ENCODE measurements at places on chromosomes 5 and 9.

DNA sequence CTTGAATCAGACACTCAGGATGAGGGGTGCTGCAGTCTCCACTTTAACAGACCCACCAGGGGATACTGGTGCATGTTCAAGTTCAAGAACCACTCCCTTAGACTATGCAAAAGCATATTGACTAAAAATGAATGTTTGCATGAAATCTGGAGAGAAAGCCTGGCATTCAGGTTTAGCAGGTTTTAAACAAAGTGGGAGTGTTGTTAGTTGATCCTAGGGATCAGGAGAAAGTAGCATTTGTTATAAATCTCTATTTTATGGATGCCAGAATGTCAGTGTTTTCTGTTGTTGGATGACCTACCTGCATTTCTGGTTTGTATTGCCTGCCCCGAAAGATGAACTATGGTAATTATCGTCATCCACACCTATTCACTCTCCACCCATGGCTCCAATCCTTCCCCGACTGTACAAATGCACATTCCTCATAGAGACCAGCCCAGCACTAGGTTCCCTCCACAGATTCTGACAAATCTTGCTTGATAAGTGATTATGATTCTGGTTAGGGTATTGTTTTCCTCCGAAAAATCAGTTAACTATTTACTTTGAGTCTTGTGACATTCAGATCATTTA, 17.2 kb downstream of the TMEM252 start:
- DNase-seq, result no peak

GRCh38 chr5:144915452-144915851, 744.8 kb downstream of the KCTD16 start:
- no peak for DNase-seq

DNA sequence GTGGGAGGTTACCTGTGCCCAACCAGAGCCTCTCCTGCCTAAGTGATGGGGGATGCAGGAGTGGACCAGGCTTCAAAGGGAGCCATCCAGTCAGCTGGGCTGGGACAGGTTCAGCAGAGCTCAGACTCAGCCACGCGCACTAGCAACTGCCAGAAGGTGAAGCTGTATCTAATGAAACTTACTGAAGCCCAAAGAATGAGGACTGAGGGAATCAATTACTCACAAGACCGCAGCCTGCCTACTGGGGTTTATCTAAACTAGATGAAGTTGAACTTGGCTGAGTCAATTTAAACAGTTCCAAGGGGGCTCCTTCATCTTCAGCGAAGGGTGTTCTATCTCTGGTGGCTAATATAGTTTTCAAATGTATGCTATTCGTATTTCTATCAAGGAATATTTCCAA, 11.4 kb downstream of the HAND1 start:
- DNase-seq, result no peak

DNA sequence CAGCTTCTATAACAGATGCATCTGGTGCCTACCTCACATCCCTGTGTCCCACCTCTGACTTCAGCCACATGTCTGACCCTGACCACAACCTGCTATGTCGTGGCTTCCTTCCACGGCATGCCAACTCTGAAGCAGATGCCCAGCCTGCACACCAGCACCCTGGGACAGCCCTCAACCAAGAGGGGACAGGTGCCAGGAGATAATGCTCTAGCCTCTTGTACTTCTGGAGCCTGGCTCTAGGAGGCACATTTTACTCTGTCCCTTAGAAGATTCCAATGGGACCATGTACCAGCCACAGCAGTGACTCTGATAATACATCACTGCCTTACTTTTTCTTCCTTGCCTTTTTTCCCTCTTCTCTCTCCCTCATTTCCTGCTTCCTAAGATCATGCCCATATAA, 51.4 kb downstream of the EBF1 start:
- DNase-seq, result no peak

- DNase-seq, result no peak
Measured at GRCh38 chr9:132881826-132882225, 3.1 kb downstream of the SPACA9 start.

DNA sequence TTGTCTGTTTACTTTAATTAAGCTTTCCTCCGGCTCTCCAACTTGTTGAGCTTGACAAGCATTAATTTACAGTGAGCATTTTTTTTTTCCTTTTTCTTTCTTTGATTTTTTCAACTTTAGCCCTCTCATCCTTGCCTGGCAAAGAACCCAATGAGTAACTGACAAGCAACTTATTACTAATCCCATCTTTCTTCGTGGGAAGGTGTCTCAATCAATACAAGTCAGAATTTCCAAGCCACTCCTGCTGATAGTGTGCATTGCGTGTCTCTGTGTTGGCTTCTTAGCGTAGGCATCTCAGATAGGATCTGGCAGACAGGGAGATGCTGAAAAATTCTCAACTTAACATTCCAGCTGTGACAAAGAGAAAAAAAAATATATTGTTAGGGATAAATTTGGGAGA, 527.7 kb upstream of the WWC1 start:
- no peak for DNase-seq

DNA sequence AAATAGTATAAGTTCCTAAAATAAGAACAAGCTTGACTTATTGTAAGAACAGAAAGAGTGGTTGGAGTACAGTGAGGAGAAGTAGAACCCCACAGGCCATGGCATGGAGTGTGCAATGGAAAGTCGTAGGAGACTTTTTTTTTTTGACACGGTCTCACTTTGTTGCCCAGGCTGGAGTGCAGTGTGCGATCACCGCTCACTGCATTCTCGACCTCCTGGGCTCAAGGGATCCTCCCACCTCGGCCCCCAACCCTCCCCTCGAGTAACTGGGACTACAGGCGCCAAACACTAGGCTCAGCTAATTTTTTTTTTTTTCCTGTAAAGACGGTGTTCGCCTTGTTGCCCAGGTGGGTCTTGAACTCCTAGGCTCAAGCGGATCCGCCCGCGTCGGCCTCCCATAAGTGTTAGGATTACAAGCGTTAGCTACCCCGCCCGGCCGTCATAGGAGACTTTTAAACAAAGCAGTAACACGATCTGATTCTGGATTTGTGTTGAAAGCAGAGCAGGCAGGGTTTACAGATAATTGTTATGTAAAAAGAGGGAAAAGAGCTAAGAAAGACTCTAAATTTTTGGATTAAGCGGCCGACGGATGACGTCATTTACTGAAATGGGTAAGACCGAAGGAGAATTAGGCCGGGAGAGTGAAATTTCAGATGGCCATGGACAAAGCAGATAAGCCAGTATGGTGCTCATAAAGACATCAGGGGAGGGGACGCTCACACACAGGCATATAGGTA, 752 bp downstream of the TSTD2 start:
- no peak for DNase-seq

All from CD8-positive, alpha-beta T cell (primary cell).